Chondrocyte (in vitro differentiated cells): ENCODE measurements at places on chromosomes 1 and 21. TPM values are rescaled to one million over a fixed set of nuclear protein-coding genes. Genes with fewer than 3 reads are reported as not detected.
A peak's percentile ranks its signal among the peaks of the same experiment; 100 is the strongest.

DNA sequence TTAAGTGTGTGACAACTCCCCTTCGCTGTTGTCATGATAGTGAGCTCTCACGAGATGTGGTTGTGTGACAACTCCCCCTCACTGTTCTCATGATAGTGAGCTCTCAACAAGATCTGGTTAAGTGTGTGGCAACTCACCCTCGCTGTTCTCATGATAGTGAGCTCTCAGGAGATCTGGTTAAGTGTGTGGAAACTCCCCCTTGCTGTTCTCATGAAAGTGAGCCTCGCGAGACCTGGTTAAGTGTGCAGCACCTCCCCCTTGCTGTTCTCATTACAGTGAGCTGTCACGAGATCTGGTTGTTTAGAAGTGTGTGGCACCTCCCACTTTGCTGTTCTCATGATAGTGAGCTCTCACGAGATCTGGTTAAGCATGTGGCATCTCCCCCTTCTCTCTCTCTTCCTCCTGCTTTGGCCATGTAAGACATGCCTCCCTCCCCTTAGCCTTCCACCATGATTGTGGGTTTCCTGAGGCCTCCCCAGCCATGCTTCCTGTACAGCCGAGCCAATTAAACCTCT is 25.1 kb upstream of the LSS start:
- H3K4me3 ChIP-seq, result no peak overlapping the region
- no peak for DNase-seq
- no peak overlapping the region for H3K27ac ChIP-seq
- H3K36me3 ChIP-seq, result peaks cover 50% of the 10 kb centered on the region
- peaks cover 4% of the 10 kb centered on the region for H3K4me1 ChIP-seq
- no peaks in the 10 kb centered on the region for H3K27me3 ChIP-seq

GRCh38 chr21:21096956-21097355 is 98.7 kb downstream of the NCAM2 start:
- H3K4me1 ChIP-seq, result no peaks in the 10 kb centered on the region
- H3K36me3 ChIP-seq, result no peaks in the 10 kb centered on the region
- DNase-seq, result no peak
- H3K27me3 ChIP-seq, result no peaks in the 10 kb centered on the region

GRCh38 chr1:167489571-167490340 is 28.6 kb downstream of the CD247 start:
- no peak overlapping the region for H3K27ac ChIP-seq
- no peaks in the 10 kb centered on the region for H3K36me3 ChIP-seq
- H3K4me3 ChIP-seq, result no peak overlapping the region
- no peak for DNase-seq
- H3K27me3 ChIP-seq, result peaks cover 18% of the 10 kb centered on the region

DNA sequence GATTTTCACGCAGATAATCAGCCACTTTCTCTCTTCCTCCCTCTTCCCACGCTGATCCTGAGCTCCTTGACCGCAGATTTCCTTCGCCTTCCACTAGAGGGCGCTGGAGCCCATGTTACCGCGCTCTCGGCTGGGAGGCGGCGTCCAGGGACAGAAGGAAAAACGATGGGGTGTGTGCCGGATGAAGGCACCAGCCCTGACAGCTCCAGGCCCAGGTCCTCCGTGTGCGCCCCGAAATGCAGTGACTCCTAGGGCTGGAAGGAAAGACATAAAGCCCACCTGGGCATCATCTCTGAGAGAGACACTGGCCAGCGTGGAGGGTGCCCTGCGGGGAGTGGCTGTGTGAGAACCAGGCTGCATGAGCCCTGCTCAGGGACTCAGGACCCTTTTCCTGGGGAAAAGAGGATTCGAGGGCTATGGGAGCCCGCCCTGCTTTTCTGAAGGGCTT is 44.9 kb upstream of the CYP2J2 start:
- H3K27me3 ChIP-seq, result no peaks in the 10 kb centered on the region
- H3K27ac ChIP-seq, result no peak overlapping the region
- peak overlapping the region; percentile 57 for H3K4me3 ChIP-seq
- peaks cover 17% of the 10 kb centered on the region for H3K4me1 ChIP-seq
- H3K36me3 ChIP-seq, result no peaks in the 10 kb centered on the region
- no peak for DNase-seq

DNA sequence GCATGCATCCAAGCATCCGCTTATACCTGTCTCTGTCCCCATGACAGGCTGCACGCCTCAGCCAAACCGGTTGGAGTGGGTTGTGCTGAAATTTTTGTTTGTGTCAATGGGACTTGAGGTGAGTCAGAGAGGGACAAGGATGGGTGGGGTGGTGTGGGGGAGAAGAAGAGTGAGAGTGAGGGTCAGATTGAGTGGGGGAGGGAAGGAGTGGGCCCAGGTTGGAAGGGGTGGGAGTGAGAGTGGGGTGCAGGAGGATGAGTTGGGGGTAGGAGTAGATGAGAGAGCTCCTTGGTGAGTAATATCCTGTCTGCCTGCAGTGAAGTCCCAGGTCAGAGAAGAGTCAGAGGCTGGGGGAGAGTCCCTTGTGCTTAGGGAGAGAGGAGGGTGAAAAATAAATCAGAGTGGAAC is 3.3 kb upstream of the NECTIN4 start:
- H3K4me1 ChIP-seq, result peaks cover 6% of the 10 kb centered on the region
- H3K4me3 ChIP-seq, result no peak overlapping the region
- peak; percentile 5 for DNase-seq
- no peaks in the 10 kb centered on the region for H3K36me3 ChIP-seq

DNA sequence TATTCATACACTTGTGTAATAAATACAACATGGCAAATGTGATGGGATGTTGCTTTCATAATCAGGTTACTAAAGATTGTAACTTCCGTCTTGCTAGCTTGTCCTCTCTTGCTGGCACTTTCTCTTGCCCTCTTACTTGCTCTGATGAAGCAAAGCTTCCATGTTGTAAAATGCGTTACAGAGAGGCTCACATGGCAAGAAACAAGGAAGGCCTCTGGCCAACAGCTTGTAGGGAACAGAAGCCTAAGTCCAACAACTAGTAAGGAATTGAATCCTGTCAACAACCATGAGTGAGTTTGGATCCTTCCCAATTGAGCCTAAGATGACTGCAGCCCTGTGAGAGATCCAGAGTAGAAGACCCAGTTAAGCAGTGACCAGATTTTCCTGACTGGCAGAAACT is 15.4 kb downstream of the TMED5 start:
- H3K36me3 ChIP-seq, result peaks cover 24% of the 10 kb centered on the region
- no peak overlapping the region for H3K27ac ChIP-seq
- H3K27me3 ChIP-seq, result no peaks in the 10 kb centered on the region
- peaks cover 8% of the 10 kb centered on the region for H3K4me1 ChIP-seq
- DNase-seq, result no peak

DNA sequence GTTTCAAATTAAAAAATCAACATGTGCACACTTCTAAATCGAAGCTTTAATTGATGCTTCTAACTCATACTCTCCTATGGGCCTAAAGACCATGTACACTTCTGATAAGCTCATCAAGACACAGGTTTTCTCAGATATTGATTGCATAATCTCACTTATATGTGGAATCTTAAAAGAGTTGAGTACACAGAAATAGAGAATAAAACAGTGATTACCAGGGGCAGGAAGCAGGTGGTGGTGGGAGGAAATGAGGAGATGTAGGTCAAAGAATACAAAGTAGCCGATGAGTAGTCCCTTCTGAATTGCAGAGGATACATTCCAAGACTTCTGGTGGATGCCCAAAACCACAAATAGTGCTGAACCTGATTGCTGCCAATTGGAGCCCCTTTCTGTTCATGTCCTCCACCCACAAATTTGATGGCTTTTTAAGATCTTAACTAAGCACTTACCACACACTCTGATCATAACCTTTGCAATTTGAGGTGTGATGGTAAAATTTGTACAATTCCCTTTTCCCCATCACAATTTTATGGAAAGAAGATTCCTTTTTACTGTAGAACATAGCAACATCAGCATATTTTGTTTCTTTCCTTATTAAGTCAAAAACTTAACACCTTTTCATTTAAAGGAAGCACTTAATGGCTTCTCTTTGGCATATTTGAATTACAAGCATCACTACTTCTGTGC is 3.3 kb upstream of the CD1B start:
- no peak for DNase-seq
- H3K27me3 ChIP-seq, result no peaks in the 10 kb centered on the region
- no peak overlapping the region for H3K27ac ChIP-seq
- no peaks in the 10 kb centered on the region for H3K36me3 ChIP-seq

GRCh38 chr21:32978331-32979270 is 47.1 kb upstream of the OLIG2 start:
- no peak overlapping the region for H3K27ac ChIP-seq
- H3K27me3 ChIP-seq, result peaks cover 48% of the 10 kb centered on the region
- no peak overlapping the region for H3K4me3 ChIP-seq
- H3K36me3 ChIP-seq, result peaks cover 2% of the 10 kb centered on the region

GRCh38 chr1:231020139-231020601 is 19.9 kb downstream of the FAM89A start:
- H3K27me3 ChIP-seq, result no peaks in the 10 kb centered on the region
- no peak overlapping the region for H3K27ac ChIP-seq
- H3K4me1 ChIP-seq, result peaks cover 11% of the 10 kb centered on the region
- DNase-seq, result no peak
- no peak overlapping the region for H3K4me3 ChIP-seq

DNA sequence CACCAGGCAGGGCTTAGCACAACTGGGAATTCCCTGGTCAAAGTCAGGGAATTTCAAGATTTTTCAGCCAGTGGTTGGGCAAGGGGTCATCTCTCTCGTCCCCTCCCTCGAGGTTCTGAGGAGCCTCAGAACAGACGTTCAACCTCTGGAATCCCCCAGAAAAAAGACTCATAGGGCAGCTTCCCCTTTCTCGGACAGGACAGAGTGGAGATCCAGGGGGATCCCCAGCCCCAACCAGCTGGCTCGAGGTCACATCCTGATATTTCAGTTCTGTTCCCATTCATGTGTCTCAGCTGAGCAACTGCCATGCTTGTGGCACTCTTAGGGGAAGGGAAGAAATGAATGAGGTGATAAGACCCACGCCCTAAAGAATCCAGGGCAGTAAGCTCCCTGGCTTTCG is 4.9 kb upstream of the LAD1 start:
- no peaks in the 10 kb centered on the region for H3K4me1 ChIP-seq
- H3K4me3 ChIP-seq, result no peak overlapping the region
- H3K27ac ChIP-seq, result no peak overlapping the region
- H3K36me3 ChIP-seq, result no peaks in the 10 kb centered on the region

CXADR gene
- total RNA-seq, result 0.08 to 0.75 TPM (median 0.17 TPM) in 3 replicates

SMIM11 gene
- total RNA-seq, result 5.5 to 20.8 TPM (median 8.0 TPM) in 3 replicates

MYCL gene
- total RNA-seq, result 0.29 to 0.62 TPM (median 0.47 TPM) in 3 replicates

GRCh38 chr1:223486932-223487886 is 94.0 kb downstream of the CCDC185 start:
- DNase-seq, result no peak
- H3K27me3 ChIP-seq, result peaks cover 61% of the 10 kb centered on the region
- H3K4me1 ChIP-seq, result no peaks in the 10 kb centered on the region
- H3K4me3 ChIP-seq, result no peak overlapping the region

- H3K36me3 ChIP-seq, result peaks cover 1% of the 10 kb centered on the region
- no peak overlapping the region for H3K4me3 ChIP-seq
- peaks cover 2% of the 10 kb centered on the region for H3K27me3 ChIP-seq
- peak; percentile 86 for DNase-seq
- no peak overlapping the region for H3K27ac ChIP-seq
Observed at GRCh38 chr1:3663999-3664699, 11.8 kb downstream of the TP73 start.

RAD54L gene
- total RNA-seq, result 2.6 to 9.9 TPM (median 2.7 TPM) in 3 replicates

DNA sequence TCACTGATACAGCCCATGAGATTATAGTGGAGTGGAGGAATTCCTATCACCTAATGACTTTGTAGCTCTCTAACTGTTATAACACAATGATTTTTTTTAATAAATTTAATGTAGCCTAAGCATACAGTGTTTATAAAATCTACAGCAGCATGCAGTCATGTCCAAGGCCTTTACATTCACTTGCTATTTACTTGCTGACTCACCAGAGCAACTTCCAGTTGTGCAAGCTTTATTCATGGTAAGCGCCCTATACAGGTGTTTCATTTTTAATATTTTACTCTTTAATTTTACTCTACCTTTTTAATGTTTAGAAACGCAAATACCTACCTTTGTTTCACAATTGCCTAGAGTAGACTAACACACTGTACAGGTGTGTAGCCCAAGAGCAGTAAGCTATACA is 1652.2 kb downstream of the BRINP3 start:
- no peaks in the 10 kb centered on the region for H3K36me3 ChIP-seq
- H3K27ac ChIP-seq, result no peak overlapping the region
- DNase-seq, result no peak
- H3K4me1 ChIP-seq, result peaks cover 7% of the 10 kb centered on the region
- H3K27me3 ChIP-seq, result peaks cover 3% of the 10 kb centered on the region

- H3K36me3 ChIP-seq, result peaks cover 3% of the 10 kb centered on the region
- H3K27me3 ChIP-seq, result peaks cover 9% of the 10 kb centered on the region
- no peak for DNase-seq
- no peak overlapping the region for H3K27ac ChIP-seq
- peaks cover 2% of the 10 kb centered on the region for H3K4me1 ChIP-seq
Observed at GRCh38 chr21:29721221-29721620, 218.6 kb downstream of the GRIK1 start.

TDRD5 gene
- not detected in 3 replicates for total RNA-seq

DNA sequence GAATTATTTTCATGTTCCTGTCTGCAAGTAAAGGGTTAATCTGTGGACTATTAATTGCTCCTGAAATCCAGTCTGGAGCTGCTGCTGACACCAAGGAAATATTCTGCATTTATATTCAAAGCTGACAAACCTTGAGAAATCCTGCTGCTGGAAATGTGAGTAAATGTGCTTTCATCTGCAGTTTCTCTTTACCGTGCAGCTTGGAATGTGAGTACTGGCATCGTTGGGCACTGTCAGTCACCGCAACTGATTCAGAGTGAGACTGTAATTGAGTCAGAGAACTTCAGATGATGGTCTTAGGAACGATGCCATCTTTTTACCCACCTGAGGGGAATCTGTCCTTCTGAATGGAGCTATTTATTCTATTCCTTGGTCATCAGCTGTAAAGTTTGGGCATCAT is 420.6 kb downstream of the SIPA1L2 start:
- no peak overlapping the region for H3K4me3 ChIP-seq
- H3K36me3 ChIP-seq, result no peaks in the 10 kb centered on the region
- H3K27ac ChIP-seq, result no peak overlapping the region
- H3K27me3 ChIP-seq, result no peaks in the 10 kb centered on the region
- peaks cover 22% of the 10 kb centered on the region for H3K4me1 ChIP-seq
- DNase-seq, result no peak

COL11A1 gene
- total RNA-seq, result 1,010 to 1,354 TPM (median 1,042 TPM) in 3 replicates

GRCh38 chr1:167161242-167161641 is 59.4 kb upstream of the POU2F1 start:
- DNase-seq, result no peak
- no peak overlapping the region for H3K4me3 ChIP-seq
- H3K27me3 ChIP-seq, result no peaks in the 10 kb centered on the region
- no peak overlapping the region for H3K27ac ChIP-seq
- peaks cover 39% of the 10 kb centered on the region for H3K4me1 ChIP-seq

DNA sequence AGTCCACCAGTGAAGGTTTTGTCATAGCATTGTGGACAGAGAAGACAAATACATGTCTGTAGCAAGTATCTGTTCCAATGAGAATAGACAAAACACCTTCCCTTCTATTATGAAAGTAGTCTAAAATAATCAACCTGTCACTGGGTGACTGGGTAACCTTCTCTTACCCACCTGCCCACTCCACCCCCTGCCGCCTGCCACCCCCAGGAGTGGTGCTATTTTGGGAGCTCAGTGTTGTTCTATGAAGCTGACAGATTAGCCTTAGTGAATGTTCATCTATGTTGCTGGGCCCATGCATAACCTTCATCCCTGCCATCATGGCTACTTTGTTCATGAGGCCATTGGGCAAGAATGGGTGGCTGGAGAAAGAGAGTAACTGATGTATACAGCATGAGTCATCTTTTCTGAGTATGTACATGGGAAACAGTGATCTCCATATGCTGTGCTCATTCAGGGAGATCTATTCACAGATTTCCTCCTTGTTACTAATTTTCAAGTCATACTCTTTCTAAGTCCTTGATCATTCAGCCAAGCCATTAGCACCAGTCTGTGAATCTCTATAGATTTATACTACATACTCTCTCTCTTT is 24.8 kb downstream of the MARK1 start:
- no peak for DNase-seq
- no peaks in the 10 kb centered on the region for H3K27me3 ChIP-seq
- H3K27ac ChIP-seq, result no peak overlapping the region
- no peaks in the 10 kb centered on the region for H3K36me3 ChIP-seq
- no peak overlapping the region for H3K4me3 ChIP-seq
- H3K4me1 ChIP-seq, result no peaks in the 10 kb centered on the region
